ENCODE measurements at places on chromosomes 3 and 15. TPM values are rescaled to one million over a fixed set of nuclear protein-coding genes. Genes with fewer than 3 reads are reported as not detected.

The TLR9 gene
- 0.39 TPM for total RNA-seq

The AMT gene
- total RNA-seq, result 8.4 TPM

The CATSPER2 gene
- total RNA-seq, result 18.6 TPM

The FBXO40 gene
- not detected for total RNA-seq

The PCLAF gene
- total RNA-seq, result not detected

The SIDT1 gene
- total RNA-seq, result 5.5 TPM

The MST1 gene
- 20.5 TPM for total RNA-seq

DNA sequence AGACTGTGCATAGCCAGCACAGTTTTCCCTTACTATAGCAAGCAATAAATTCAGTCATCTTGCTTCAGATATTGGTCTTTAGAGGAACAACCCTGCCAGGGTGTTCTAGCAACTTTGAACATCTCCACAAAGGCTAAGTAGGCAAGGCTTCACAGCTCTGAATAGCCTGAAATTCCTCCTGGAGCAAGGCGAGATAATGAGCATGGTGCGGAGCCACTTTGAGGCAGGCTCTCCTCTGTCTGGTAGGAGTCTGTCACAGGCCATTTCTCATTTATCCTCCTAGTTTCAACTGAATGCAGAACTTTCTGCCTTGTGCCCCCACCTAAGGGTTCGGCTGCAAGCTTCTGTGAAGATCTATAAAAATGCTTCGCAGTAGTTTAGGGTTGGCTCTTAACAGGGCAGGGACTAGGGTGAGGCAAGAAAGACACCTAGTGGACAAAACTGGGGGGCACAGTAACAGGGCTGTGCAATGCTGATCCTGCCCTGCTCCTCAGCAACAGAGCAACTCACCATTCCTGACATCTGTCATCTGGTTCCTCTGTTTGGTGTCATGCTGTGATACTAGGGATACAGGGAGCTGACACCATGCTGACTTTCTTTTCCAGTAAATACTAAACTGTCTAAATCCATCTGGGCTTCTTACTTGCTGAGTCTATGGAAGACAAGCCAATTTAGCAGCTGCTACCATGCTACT is 16.6 kb upstream of the EHHADH start:
- DNase-seq, result no peak

DNA sequence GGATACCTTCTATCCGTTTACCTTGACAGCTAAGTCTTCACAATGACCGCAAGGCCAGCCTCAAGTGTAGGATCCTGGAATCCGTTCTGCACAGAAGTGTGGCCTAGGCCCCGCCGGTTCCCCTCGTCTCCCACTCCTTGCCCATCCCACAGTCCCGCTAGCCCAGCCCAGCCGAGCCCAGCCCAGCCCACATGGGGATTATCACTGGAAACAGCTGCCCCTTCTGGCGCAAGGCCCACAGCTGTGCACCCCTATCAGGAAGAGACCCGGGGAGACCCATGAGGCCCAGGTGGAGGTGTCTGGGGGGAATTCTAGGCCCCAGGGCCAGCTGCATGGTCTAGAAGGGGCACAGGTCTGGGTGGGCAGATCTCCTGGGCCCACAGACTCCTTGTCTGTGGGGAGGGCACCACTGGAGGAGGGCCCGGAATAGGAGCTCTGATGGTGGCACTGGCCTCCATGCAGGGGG is 27.9 kb upstream of the KLF13 start:
- peak; percentile 10 for DNase-seq

GRCh38 chr15:67133738-67134066 is 68.3 kb downstream of the SMAD3 start:
- no peak for DNase-seq

GRCh38 chr3:70516076-70516475 is 203.6 kb upstream of the MDFIC2 start:
- no peak for DNase-seq

DNA sequence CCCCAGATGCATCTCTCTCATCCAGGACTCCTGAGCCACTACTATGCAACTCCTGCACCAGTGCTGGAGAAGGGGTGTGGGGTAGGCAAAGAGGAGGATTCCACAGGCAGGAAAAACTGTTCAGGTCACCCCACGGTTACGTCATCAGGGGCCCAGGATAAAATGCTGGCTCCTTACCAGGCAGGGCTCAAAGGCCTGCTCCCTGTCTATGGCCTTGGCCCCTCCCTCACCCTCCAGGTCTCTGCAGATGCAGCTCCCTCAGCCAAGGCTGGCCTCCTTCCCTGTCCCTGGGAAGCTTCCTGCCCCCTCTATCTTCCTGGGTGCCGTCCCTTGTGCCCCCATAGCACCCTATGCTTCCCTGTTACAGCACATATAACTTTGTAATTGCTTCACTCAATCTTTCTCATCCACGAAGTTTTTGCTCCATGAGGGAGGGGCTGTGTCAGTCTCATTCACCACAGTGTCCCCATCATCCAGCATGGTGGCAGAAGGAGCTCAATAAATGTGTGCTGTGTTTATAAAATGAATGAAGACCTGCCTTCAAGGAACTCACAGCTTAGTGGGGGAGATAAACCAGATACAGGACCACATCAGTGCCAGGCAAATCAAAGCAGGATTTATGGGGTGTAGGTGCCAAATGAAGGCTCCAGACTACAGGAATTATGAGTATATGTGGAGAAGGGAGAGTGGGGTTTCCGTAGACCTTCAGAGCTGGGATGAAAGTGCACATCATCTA is 18.6 kb downstream of the KBTBD13 start:
- DNase-seq, result no peak

DNA sequence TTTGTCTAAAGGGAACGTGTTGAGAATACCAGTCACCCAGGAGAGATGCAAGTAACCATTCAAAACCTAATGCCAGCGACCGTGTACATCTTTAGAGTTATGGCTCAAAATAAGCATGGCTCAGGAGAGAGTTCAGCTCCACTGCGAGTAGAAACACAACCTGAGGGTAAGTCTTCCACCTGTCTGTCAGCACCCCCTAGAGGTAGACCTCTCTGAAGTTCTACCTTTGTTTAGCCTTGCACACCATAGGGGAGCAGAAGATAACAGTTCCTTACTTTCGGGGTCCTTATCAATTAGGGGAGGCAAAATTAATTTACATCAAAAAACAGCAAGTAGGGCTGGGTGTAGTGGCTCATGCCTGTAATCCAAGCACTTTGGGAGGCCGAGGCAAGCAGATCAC is 124.4 kb downstream of the HCN4 start:
- no peak for DNase-seq

DNA sequence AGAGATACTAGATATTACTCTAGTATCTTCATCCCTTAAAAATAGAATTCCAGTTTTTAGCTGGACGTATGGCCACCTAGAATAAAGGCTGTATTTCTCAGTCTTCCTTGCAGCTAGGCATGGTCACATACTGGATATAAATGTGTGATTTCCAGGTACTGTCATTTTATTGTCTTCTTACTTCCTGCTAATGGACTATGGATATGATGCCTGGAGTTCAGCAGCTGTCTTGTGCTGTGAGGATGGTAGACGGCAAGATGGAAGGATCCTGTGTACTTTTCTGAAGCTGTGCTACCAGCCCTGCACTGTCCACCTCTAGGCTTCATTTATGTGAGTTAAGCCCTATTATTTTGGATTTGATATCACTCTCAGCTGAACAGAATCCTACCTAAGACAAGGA is 83.4 kb downstream of the EBLN2 start:
- DNase-seq, result no peak

DNA sequence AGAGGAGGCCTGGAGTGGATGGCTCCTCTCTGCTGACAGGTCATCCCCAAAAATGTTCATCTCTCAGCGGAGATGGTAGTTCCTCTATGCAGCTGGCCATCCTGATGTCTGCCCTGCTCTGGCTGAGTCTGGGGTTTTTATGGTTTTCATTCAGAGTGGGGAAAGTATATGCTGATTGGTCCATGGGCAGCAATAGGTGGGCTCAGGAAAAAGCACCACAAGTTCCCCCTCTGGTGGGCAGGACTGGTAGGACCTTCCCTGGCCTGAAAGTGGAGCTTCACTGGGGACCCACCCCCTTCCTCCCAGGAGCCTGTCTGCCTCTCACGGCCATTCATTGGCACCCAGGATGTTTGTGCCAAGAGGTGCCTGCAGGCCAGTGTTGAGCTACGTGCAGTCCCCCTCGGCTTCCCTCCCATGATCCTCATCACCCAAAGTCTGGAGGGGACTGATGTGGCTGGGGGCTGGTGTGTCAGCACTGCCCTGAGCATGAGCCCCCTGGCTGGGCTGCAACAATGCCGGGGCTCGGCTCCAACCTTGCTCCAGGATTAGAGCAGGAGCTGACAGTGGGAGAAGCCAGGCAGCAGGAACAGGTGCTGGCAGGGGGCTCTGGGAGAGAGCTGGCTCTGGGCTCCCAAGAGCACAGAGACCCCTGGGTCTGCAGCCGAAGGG is 13.1 kb upstream of the BLOC1S6 start:
- DNase-seq, result no peak

- no peak for DNase-seq
Observed at GRCh38 chr3:56810577-56811545, 9.1 kb upstream of the ARHGEF3 start.

- DNase-seq, result no peak
Observed at GRCh38 chr3:68088216-68088615, 433.8 kb upstream of the SUCLG2 start.

DNA sequence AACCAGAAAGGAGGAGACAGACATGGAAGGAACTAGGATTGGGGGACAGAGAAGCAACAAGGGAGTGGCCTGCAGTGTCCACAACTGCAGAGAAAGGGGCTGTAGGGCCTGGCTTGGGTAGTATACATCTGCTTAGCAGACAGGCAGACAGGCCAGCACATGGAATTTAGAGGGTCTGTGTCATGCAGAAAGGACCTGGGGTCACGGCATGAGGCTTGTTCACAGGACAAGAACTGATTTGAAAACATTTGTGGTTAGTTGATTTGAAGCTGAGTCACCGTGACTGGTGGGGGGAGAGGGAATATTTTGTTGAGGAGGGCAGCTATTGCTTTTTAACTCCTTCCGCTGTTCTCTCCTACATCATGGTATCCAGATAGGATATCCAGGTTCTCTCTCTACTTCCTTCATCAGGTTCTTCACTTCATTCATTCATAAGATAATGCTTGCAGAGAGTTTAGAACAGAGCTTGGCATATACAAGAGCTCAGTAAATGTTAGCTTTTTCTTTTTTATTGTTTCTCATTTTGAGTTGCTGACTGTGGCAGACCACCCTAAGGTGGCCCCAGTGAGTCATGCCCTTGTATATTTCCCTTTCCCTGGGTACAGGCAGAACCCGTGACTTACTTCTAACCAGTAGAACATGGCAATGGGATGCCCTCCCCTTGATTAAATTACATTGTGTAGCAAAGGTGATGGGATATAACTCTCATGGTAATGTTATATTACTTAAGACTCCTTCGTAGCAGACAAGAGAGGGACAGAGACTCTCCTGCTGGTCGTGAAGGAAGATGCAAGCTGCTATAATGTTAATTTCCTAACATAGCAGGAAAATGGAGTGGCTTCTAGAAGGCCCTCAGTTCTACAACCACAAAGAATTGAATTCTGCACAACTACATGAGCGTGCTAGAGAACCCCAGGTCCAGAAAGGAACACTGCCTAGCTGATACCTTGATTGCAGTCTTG is 95.0 kb upstream of the NMNAT3 start:
- no peak for DNase-seq

- DNase-seq, result no peak
Observed at GRCh38 chr15:31108836-31109235, 7.3 kb upstream of the TRPM1 start.

GRCh38 chr15:67809441-67809840 is 15.9 kb upstream of the SKOR1 start:
- no peak for DNase-seq

DNA sequence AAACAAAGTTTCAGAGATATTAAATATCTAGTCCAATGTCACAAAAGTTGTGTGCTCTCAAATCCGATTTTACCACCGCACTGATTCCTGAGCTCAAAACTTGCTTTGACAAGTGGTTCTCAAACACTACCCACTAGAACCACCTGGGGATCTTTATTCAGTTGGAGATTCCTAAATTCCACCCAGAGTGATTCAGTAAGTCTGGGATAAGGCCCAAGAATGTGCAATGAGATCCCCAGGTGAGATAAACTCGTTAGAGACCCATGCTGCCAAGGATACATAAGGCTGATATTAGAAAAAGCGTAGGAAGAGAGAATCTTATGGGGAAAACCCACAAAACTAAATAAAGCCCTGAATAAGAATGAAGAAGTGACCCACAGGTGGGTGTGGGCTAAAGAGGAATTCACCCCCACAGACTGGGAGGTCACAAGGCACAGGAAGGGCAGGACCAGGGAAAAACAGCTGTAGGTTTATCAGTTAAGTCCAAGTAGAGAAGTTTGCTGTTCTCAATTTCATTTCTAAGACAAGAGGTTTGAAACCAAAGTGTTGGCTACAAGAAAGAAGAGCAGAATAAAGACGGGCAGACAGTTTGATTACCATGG is 11.5 kb upstream of the RPS17 start:
- DNase-seq, result no peak

GRCh38 chr3:15361494-15362214 is 29.3 kb upstream of the SH3BP5 start:
- peak; percentile 25 for DNase-seq

DNA sequence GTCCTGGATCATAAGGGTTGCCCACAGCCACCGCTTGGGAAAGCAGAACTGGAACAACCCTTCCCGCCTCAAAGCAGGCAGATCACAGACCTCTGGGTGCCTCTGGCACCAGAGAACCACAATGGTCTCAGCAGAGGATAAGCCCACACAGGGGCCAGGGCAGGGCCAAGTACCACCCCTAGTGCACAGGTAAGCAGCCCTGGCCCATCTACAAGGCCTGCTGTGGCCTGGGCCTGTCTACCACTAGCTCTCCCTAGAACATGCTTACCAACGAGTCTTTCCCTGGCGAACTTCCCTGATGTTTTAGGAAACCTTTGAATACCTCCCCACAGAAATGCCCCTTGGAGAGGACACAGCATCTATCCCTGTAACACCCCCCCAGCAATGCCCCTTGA is 28.3 kb downstream of the TNK2 start:
- no peak for DNase-seq
